ENCODE measurements at places on chromosomes 12 and 14.

DNA sequence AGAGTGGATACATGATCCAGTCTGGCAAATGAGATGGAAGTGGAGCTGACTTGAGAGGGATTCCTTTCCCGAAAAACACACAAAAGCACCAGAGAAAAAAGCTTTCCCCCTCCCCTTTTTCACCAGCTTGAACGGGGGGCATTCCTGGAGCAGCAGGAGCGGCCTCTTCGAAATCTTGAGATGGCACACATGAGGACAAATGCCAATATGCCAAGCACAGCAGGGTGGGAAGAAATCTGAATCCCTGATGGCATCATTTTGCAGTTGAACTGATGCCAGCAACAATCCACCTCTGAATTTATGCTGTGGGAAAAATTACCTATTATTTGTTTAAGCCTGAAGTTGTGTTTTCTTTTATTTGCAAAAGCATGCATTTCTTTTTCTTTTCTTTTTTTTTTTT lies 29.7 kb upstream of the BICD1 start:
- DNase-seq: no peak

DNA sequence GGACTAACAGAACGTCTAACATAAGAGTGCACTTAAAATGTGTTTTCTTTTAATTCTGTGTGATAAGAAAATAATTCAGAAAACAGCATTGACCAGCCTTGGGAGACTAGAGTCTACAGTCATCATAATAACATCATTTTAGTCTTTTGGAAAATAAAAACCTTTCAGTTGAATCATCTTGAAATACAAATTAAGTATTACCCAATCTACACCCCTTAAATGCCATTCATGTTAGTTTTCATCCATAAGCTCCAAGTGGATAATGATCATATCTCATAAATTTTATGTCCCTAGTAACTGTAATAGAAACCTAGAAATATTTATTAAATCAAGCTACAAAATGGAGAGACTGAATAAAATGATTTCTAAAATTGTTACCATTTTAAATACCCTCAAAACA lies 32.4 kb downstream of the EPS8 start:
- no peak for DNase-seq

DNA sequence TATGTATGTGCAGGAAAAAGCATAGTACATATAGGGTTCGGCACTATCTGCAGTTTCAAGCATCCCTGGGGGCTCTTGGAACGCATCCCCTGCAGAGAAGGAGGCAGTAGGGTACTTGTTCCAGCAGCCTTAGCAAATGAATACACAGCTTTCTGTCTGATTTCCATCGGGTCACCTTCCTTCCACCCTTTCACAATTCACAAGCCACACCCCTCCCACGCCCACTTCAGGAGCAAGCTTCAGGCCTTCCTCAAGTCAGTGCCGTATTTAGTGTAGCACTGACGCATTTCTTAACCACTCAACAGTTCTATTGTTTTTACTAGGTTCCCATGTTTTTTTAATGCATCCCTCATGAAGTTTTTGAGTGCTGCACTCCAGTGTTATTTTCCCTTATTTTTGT lies 64.2 kb downstream of the CLMN start:
- DNase-seq: no peak

DNA sequence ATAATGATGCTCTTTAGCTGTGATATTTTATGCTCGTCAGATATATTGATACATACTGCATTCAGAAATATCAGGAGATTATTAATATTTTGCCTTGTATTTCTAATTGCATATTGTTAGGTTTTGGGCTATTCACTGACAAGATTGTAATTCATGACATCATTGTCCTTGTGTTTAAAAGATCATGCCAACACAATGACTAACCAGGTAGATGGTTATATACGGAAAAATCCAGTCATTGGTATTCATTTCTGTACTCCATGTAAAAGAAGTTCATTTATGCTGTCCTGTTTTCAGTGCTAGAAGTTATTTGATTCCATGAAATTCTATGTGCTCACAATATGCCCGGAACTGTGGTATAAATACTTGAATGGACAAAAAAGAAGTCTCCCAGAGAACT lies 107.5 kb downstream of the KITLG start:
- DNase-seq: no peak

- no peak for DNase-seq
Observed at GRCh38 chr14:79890527-79890926, 320.8 kb downstream of the DIO2 start.

Data from NK-92 treated with Interleukin-12 subunit alpha and Interleukin-12 subunit beta, amount 100 ng/mL, for 24 hours (cell line).